ENCODE measurements at places on chromosomes 11 and 22.

GRCh38 chr11:56271092-56271491, 2.9 kb upstream of the OR5T1 start:
- no peak for DNase-seq

DNA sequence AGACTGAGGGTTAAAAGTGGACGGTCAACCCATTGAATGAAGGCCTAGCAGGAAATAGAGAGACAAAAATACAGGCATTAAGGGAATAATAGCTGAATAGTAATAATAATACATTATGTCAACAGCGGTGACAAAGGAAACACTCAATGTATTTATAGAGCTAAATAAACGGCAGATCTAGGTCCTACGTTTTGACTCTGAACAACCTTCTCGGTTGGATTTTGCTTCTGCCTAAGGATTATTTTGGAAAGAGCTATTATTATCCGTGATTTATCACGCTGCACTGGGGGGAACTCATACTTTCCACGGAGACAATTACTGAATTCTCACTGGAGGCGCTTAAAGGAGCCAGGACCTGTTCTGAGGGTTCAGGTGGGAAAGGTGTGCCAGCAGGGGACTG, 118.2 kb upstream of the KIRREL3 start:
- no peak for DNase-seq

GRCh38 chr11:76614471-76615179, 55.9 kb downstream of the LRRC32 start:
- peak; percentile 56 for DNase-seq

- DNase-seq: no peak
Measured at GRCh38 chr22:27115816-27116256, 458.4 kb downstream of the MIAT start.

- no peak for DNase-seq
Measured at GRCh38 chr11:115942011-115942410, 437.8 kb upstream of the CADM1 start.

DNA sequence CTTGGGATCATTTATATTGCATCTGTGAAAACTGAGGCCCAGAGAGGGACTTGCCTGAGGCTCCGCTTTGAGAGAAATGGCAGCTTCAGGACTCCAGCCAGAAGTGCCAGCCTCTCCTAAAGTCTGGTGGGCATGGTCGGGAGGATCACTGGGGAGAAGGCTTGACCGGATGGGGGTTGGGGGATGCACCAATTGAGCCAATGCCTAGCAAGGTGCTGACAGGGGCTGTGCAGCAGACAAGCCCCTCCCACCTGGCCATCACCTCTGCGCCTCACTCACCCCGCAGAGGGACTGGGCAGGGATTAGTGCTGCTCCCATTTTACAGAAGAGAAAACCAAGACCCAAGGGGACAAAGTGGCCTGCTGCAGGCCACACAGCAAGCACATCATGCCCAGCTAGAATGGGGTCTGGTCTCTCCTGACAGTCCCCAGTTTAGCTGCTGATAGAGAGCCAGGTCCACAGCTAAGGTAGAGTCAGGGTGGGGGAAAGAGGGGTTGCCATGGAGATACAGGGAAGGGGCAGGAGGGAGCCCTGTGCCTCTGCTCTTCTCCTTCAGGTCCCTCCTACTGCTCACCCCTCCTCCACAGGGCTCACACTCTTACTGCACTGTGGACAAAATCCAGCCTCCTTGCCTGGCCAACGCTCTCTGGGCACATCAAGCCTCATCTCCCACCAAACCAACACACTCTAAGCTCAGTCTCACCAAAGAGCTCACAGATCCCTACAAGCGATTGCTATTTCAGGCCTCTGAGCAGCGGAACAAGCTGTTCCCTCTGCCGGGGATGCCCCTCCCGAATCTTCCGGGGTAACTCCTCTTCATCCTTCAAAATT, 29.5 kb downstream of the TEF start:
- DNase-seq: peak; percentile 40

DNA sequence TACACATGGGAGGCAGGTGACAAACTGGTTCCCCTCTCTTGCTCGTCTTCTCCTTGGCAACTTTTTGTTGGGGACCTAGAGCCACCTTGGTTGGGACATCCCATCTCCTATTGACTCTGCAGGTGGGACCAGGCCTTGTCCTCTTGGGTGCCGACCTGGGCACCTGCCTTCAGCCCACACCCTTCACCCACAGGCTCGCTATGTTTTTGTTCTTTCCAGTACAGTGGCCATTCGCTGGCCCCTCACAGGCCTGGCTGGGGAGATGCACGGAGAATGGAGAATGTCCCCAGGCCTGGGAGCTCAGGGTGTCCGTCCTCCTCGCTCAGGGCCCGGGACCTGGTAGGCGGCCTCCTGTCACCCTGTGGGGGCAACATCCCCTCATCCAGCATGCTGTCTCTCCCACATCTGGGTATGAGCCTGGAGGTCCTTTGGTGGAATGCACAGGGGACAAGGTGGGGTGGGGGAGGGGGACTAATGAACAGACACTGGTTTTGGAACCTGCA, 14.9 kb upstream of the OMP start:
- DNase-seq: no peak

DNA sequence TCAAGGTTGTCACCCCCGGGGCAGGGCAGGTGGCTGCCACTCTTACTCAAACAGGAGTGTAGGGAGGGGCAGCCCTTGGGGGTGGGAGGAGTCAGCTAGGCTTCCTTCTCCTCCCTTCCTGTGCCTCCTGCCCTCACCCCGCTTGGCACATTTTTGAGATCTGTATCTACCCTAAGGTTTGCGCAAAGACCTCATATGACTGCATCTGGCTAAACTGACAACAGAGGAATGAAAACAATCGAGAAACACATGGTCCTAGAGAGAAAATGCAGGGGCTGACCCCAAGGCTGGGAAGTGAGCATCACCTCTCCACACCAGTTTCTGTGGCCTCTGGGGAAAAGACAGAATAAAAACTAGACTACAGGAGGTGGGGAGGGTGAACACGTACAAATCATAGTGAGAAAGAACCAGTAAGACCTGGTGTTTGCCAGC, 28.1 kb downstream of the IGSF9B start:
- no peak for DNase-seq

- DNase-seq: peak; percentile 33
Measured at GRCh38 chr11:44729063-44729462, 2.3 kb downstream of the TSPAN18 start.

DNA sequence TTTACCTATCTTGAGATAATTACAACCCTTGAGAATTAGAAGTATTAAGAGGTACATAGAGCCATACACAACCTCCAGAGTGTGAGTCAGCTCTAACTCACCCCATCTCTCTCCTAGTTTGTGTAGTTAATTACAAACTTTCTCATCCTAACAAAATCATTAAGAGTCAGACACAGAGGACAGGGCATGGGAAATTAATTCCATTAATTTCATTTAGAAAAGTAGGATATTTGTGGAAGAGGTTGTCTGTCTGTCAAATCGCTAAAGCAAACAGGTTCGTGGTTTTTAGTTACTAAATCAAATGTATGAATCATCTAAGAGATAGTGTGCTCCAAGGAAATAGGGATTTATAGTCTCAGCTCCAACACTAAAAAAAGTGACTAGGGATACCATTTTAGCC, 1261.4 kb upstream of the TENM4 start:
- no peak for DNase-seq

DNA sequence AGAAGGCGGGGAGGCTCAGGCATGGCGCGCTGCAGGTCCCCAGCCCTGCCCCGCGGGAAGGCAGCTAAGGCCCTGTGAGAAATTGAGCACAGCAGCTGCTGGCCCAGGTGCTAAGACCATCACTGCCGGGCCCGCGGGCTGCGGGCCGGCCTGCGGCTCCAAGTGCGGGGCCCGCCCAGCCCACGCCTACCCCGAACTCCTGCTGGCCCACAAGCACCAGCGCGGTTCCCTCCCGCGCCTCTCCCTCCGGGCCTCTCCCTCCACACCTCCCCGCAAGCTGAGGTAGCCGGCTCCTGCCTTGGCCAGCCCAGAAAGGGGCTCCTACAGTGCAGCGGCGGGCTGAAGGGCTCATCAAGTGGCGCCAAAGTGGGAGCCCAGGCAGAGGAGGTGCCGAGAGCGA, 4.6 kb upstream of the RDX start:
- DNase-seq: no peak

DNA sequence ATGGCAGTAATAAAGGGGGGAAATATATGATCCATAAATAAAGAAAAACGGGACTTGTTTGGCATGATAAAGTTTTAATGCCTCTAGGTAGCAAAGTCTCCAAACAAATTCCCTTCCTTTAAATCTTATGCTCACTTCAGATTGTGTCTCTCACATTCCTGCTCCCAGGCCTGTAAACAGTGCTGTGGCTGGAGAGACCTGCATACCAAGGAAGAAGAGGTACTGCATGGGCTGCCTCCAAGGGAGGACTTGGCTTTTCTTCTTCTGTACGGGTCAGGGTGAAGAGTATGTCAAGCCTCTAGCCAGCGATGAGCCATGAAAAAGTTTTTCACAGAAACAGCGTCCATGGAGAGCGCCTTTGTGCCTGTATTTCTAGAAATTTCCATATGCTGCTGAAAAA, 161.8 kb downstream of the KIRREL3 start:
- DNase-seq: no peak

DNA sequence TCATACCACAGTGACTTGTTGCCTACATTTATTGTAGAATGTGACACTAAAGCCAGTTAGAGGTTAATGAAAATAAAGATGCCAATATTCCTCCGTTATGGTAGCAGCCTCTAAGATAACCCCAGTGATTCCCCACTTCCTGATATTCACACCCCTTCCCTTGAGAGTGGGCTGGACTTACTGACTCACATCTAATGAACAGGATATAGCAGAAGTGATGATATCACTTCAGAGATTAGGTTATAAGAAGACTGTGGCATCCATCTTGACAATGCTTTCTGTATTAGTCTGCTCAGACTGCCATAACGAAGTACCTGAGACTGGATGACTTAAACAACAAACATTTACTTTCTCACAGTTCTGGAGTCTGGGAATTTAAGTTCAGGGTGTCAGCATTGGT, 149.6 kb upstream of the MTNR1B start:
- no peak for DNase-seq

- DNase-seq: no peak
Measured at GRCh38 chr11:838441-839279, 3.7 kb downstream of the POLR2L start.

GRCh38 chr11:130023204-130023603, 20.6 kb upstream of the PRDM10 start:
- DNase-seq: no peak

DNA sequence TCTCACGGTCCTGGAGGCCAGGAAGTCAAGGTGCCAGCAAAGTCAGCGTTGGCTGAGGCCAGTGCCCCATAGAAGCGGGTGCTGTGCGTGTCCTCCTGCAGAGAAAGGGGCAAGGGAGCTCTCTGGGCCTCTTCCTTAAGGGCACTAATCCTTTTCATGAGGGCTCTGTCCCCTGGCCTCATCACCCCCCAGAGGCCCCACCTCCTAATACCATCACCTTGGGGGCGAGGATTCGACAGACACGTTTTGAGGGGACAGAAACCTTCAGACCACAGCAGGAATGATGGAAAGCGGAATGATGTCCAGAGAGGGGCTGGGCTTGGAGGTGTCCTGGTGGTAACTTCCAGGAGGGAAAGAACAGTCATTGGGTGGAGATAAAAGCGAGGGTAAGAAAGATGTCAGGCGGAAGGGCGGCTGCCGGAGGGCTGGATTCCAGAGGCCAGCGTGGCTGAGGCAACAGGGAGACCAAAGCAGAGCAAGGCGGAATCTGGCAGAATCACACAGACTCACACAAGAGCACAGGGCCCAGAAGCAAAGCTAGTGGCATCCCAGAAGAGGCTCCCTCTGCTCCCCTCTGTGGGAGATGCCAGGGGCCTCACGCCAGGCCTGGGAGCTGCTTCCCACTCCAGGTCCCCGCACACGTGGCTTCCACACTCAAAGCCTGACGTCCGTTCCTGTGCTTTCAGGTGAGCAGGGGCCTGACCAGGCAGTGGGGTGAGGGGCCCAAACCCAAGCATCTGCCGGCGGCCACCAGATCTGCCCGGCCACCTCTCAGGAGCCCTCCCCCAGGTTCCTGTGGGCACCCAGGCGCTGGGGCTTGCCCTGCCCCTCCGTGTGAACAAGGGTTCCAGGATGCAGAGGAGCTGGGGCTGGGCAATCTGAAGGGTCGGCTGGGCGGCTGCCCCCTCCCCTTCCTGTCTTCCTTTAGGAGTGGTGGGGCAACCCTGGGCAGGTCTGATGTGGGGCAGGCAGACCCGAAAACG, 784.5 kb downstream of the BRD1 start:
- no peak for DNase-seq

- DNase-seq: no peak
Measured at GRCh38 chr22:30731658-30732057, 37.0 kb downstream of the OSBP2 start.

DNA sequence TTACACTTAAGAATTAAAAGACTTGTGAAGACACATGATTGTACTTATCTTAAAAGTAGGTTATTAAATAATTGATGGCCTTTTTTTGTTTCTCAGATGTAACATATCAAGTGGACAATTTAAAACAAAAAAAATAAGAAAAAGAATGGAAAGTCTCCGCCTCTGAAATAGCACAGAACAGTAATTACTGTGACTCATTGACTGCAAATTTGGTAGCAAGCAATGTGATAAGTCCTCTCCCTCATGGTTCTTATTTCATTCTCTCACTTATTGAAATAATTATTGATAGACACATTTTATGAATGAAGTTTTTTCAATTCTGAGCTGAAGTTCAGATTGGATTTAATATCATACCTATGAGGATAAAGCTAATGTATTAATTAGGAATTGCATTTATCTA, 717.9 kb upstream of the LUZP2 start:
- DNase-seq: no peak

DNA sequence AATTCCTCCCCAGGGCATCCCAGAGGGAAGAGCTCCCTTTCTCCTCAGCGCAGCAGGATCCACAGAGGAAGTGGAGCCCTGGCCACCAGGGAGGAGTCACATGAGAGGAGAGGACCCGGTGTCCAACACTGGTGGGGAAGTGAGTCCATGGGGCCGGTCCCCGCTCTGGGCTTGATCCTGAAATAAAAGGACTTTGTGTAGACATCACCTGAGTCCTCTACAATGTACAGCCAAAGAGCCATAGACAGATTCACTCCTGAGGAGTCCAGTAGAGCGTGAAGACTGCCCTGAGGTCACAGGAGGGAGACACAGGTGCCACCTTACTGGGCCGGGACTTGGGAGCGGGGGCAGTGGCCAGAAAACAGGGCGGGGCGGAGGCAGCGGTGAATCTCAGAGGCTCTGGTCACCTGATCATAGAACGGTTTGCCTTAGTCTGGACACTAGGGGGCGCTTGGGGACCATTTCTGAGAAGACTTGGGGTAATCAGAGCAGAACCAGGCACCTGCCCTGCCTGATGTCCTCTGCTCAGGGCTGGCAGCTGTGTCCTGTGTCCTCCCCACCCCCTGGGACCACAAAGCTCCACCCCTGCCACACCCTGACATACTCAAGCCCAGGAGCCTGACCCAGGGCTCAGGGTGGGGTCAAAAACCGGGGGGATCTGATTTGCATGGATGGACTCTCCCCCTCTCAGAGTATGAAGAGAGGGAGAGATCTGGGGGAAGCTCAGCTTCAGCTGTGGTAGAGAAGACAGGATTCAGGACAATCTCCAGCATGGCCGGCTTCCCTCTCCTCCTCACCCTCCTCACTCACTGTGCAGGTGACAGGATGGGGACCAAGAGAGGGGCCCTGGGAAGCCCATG, 112.7 kb downstream of the VPREB1 start:
- DNase-seq: peak; percentile 64

All from left ventricle myocardium inferior (tissue), 1 donor.